ENCODE measurements at places on chromosomes 7 and 10.

DNA sequence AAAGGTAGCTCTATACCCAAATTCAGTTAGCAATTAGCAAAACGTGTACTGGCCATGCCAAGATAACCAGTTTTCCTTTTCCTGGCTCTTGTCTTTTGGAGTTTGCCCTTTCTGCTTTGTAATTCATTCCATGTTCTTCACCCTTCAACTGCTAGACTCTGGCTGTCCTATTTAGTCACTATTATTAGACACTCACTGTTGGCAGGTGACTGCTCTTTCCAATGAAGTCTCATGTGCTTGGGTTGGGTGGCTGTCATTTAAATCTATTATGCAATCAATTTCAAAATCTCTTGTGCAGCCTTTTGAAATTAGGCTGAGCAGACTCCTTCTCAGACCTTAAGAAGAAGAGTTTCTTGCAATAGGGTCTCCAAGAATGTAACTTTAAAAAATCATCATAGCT is 266.5 kb downstream of the GPR158 start:
- DNase-seq = no peak

DNA sequence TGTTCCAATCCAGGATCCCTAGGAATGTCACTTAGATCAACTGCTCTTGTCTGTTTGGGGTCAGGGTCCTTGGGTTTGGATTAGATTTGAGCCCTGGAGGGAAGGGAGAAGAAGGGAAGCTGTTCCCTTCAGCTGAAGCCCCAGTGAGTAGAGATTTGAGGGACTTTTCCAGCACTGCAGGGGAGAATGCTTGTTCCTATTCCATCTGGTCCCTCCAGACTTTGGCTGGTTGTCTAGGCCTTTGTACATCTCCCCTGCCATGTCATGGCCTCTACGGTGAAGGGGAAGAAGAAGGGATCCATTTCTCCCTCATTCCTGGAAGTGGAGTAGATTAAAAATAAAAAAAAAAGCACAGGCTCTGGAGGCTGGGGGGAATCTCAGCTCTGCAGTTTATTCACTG is 11.1 kb downstream of the C10orf62 start:
- DNase-seq = no peak

GRCh38 chr10:71578069-71578468 is 141.5 kb downstream of the C10orf105 start:
- DNase-seq = no peak

DNA sequence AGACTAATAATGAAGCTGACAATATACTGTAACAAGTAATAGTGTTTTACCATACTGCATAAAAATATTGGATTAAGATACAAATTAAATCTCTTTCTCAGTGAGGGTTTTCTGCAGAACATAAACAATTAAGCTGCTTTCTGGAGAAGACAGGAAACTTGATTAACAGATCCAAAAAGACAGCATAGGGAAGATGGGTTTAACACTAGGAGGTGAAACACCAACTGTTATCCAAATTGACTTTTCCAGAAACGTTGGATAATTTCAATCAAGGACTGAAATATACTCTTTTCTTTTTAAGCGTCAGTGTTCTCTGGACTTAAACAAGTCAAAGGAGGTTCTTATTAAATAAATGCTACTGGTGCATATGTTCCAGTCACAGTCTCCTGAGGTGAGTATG is 45.3 kb upstream of the IMMP2L start:
- DNase-seq = no peak

DNA sequence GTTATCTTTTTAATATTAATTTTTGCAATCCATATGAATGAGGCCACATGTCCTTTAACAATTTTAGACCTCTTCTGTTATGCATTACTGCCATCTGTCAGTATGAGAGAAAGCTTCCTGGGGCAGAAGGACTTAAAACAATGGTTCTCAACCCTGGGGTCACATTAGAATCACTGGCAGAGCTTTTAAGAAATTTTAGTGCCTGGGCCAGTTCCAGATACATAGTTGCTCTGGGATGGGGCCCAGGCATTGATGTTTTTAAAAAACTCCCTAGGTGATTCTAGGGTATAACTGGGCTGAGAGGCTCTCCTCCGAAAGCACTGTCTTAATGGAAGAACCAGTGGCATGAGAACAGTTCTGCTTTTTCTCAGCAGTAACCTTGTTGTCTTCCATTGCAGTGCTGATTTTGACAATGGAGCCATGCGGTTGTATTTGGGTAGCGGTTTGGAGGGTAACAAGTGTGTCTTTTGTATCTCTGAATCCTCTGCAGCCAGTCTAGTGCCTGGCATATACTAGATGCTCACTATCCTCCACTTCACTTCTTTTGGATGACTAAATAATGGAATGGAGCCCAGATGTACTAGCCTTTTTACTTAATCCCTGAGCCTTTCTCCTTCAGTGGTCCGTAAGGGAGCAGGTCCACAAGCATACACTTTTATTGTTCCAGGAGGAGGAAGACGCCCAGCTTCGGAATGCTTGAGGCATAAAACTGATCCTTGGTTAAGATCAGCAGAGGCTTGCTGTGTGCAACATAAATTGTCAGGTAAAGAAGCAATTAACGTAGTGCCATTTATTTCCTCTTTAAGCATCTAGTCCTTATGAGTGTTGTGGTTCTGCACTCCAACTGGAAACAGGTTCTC is 227.1 kb downstream of the AUTS2 start:
- DNase-seq = no peak

- no peak for DNase-seq
These were observed 133.7 kb upstream of the TNS3 start for GRCh38 chr7:47715631-47716068.

- no peak for DNase-seq
These were observed 41.2 kb downstream of the NCAPG2 start for GRCh38 chr7:158663428-158663741.

DNA sequence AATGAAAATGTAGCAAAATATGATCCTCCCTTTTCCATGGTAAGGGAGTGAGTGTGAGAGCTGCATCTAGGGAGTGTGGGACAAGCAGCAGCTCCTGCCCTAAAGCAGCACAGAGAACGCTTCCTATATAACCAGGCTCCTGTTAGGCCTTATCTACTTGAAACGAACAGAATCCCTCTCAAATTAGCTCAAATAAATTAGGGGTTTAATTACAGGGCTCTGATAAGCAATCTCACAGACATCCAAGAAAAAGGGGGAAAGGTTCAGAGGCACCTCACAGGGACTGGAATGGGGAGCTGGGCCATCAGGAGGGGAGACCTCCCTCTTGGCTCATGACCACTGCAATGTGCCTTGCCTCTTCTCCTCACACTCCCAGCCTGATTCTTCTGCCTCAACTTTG is 57.9 kb downstream of the PLPP4 start:
- DNase-seq = no peak

DNA sequence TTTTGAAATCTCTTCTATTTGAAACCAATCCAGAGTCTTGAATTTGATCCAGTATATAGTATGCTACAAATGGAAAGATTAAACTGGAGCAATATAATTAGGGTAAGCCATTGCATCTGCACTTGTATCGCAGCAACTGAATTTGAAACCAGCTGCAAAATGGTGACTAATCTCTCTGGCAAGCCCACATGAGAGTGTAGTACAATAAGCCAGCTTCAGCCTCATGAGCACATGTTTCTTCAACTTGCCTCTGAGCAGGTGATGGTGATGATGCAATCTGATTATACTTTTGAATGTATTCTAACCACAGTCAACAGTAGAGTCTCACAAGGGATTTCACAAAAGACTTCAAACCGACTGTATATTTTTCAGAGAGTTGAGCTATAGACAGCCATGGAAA is 829 bp upstream of the RPA3 start:
- no peak for DNase-seq

- DNase-seq = no peak
These were observed 645.0 kb upstream of the GALNT17 start for GRCh38 chr7:70486977-70487376.

GRCh38 chr7:30411173-30411572 is 67.4 kb downstream of the NOD1 start:
- DNase-seq = no peak

DNA sequence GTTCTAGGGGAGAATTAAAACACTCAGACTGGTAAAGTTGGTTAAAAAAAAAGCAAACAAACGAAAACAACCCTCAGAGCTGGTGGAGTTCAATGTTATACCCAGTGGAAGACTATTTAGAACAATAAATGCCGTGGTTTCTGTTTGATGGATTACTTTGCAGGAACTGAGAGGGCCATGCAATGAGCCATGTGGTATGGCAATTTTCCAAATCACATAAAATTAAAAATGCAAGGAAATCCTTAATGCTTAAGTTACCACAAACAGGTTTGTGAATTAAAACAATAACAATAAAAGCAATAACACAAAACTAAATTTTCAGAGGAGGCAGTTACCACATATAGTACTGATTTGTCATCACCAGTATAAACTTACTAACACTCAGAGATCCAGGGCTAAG is 96.9 kb downstream of the RTKN2 start:
- DNase-seq = no peak

DNA sequence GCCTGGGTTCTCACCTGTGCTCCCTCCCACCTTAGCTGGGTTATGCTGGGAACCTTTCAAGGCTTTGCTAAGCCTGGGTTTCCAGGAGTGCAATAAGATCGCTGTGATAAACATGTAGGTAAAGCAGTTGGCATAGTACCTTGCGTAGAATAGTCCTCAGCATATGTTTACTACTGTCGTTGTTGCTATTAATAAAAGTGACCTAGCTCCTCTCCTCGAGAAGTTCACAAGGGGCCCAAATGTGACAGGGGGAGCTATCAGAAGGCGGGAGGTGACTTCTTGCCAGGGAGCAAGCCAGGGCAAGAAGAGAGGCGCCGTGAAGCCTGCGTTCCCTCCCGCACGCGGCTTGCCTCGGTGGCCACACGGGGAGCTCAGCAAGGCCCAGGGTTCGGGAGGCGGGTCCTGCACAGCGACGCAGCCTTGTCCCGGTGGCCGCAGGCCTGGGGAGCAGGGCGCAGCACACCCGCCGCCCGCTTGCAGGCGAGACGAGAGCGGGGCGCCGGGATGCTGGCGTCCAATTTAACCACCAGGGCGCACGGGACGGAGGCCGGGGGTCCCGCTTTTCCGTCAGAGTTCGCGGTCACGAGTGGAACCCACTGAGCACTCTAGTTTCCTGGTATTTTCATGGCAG is 106.2 kb downstream of the SNX10 start:
- no peak for DNase-seq

DNA sequence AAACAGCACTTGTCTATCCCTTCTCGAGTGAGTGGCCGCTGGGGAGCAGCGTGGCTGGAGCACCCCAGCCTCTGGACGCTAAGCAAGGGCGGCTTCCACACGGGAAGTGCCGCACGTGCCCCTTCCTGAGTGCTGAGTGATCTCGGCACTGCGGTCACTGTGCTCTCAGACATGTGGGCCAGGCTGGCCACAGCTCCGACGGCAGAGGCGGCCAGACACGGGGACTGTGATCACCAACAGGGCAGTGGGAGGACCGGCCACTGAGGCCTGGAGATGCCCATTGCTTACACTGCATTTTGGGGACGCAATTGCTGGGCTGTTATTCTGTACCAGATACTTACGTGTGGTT is 7.0 kb downstream of the ECHS1 start:
- no peak for DNase-seq

- DNase-seq = peak; percentile 50
These were observed 866 bp downstream of the CNOT4 start for GRCh38 chr7:135508883-135509588.

GRCh38 chr10:11120711-11121110 is 103.0 kb downstream of the CELF2 start:
- no peak for DNase-seq

DNA sequence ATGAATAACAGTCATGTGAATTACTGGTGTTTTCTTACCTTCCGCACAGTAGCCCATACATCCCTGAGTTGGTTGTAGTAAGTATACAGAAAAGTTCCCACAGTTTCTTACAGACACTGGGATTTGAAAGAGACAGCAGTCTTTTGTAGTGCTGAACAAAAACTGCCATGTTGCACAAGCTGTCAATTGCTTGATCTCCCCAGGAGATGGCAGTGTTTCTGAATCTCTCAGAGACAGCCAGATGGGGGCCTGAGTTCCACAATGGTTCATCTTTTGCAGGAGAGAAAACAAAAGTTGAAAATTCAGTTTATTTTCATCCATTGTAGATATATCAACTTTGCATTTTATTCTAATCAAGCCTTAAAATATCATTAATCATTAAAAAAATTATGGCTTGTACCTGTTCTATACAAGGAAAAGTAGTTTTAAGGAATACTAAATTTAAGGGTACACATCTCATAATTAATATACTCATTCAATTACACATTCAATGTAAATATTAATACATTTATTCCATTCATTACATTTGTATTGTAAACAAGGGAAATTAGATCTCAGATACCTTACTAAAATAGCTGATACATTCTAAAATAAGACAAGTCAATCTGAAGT is 14.5 kb downstream of the VWDE start:
- DNase-seq = peak; percentile 23

GRCh38 chr7:154912871-154913637 is 89.9 kb downstream of the PAXIP1 start:
- DNase-seq = no peak

GRCh38 chr10:123797813-123798212 is 93.8 kb downstream of the CPXM2 start:
- no peak for DNase-seq

DNA sequence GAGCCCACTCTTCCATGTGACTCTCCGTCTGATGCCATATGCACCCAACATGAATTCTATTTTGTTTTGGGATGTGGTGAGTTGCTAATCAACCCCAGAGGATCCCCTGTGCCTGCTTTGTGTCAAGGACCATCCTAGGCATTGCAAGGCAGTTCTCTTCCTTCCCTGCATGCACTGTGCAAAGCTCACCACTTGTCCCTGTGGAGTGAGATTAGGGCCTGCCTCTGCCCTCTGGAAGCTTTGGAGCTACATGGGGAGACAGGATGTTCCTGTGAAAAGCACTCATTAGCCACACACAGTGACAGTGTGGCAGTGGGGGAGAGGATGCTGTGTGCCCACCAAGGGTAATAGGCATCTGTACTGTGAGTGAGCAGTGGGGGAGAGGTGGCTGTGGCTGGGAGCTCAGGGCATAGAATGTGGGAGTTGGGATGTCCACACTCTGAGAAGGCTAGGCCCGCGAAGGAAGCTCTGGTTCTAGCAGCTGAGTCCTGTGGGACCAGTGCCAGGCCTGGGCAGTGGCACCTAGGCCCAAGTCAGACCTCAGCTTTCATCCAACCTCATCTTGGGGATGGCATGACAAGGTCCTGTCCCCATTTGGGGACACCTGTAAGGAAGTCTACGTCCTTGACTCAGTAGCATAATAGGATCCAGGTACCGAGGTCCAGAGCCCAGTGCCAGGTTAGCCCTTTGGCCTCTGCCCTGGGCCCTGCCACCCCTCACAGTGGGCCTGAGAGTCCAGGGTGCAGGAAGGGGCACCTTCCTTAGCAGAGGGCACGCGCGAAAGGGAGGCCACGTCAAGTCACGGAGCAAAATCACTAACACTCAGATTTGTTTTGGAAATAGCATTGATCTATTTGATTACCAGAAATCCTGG is 6.6 kb downstream of the ADRA2A start:
- no peak for DNase-seq

DNA sequence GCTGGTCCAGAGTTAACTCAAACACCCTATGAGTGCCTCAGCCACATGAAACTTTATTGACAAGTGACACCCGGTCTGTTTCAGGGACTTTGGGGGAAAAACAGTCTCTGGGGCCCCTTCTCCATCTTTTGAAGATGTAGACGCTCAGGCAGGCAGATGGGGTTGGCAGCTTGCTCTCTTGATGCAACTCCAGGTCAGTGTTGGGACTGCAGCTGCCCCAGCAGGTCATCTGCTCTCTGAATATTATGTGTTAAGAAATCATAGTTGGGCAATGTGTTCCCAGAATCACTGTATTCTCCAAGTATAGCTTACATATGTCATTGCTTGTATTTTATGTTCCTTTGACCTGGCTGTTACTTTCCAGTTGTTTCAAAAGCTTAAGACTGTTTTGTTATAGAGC is 544.9 kb upstream of the MGMT start:
- no peak for DNase-seq

All from hematopoietic multipotent progenitor cell treated with erythropoietin and hydrocortisone succinate and interleukin-3 and kit ligand, for 15 days (in vitro differentiated cells).